Activated naive CD8-positive, alpha-beta T cell treated with anti-CD3 and anti-CD28 coated beads, Interleukin-2, amount 10 ng/mL, durations not matched to agents 7 days and 5 days (primary cell): ENCODE measurements at places on chromosomes 3 and 15.

DNA sequence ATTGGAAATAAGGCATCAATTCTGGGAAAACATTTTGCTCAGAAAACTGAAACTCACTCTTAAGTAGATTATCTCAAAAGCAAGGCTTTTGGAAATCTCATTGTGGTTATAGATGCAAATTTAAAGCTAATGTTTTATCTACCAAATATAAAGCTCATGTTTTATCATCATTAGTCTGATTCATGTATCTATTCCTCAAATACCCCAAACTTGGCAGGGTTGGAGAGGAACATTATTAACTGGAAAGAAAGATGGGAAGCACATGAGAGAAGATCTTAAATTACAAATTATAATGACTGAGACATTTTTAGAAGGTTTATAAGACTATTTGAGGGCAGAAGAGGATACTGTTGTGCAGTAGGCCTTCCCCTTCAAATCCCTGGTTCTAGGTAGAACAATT lies 137.3 kb upstream of the TGFBR2 start:
- peaks cover 10% of the 10 kb centered on the region for H3K36me3 ChIP-seq
- no peaks in the 10 kb centered on the region for H3K27me3 ChIP-seq
- peaks cover 5% of the 10 kb centered on the region for H3K4me1 ChIP-seq
- DNase-seq, result no peak
- H3K27ac ChIP-seq, result no peak overlapping the region
- no peak overlapping the region for H3K4me3 ChIP-seq

DNA sequence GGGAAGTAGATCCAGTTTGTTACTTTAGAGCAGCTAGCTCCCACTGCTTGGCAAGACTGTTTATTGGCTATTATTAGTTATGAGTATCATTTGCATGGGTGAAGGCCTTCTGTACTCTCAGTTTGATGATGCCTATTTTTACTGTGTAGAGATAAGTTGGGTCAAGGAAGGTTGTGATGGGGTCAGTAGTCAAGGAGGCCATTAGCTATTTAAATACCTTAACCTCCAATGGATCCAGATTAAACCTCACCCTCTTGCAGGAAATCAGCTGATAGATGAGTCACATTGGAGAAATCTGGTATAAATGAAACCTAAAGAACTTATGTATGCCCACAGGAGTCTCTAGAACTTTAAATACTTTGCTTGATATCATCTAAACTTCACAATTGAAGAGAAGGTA lies 45.0 kb downstream of the THBS1 start:
- peak overlapping the region; percentile 99 for H3K27ac ChIP-seq
- DNase-seq, result no peak
- no peaks in the 10 kb centered on the region for H3K27me3 ChIP-seq
- peak overlapping the region; percentile 5 for H3K4me3 ChIP-seq

- peaks cover 7% of the 10 kb centered on the region for H3K4me1 ChIP-seq
- no peaks in the 10 kb centered on the region for H3K27me3 ChIP-seq
- peaks cover 1% of the 10 kb centered on the region for H3K36me3 ChIP-seq
Observed at GRCh38 chr3:52361898-52362297, 45.8 kb downstream of the DNAH1 start.

DNA sequence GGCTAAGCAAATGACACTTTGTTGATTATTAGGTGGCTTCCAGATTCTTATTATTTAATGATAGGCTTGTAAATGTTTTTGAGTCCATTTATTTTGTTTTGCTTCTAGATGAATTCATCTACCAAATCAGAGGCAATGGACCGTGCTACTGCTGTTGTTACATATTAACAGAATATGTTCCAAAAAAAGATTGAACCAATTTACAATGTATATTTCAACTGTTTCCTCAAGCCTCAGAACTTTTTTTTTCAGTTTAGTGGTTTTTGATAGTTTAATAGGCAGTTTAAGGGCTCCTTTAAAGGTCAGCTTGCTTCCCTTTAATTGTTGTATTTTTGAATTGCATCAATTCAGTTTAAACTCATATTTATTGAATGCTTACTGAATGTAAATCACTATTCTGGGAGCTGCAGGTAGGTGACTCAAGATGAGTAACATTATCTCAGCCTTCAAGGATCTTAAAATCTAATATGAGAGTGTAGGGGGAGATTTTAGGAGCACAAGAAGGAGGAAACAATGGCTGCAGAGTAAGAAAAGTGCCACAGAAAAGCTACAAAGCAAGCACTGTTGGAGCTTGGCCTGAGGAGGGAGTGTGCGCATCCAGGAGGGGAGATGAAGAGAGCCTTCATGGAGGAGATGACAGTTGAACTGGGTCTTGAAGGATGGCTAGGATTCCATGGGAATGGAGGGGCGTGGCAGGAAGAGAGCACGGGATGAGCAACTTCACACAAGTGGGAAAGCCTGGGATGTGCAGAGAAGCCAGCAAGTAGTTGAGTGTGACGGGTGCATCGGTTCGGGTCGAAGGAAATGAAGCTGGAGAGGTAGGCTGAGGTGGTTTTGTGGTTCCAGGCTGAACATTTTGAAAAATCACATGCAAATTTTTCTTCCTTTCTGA lies 14.7 kb downstream of the MAP2K1 start:
- H3K27ac ChIP-seq, result peak overlapping the region; percentile 85
- peaks cover 56% of the 10 kb centered on the region for H3K4me1 ChIP-seq
- H3K27me3 ChIP-seq, result no peaks in the 10 kb centered on the region
- peak; percentile 53 for DNase-seq

GRCh38 chr15:68352401-68353062 lies 75.0 kb downstream of the FEM1B start:
- peak overlapping the region; percentile 26 for H3K4me3 ChIP-seq
- no peak for DNase-seq
- H3K36me3 ChIP-seq, result peaks cover 5% of the 10 kb centered on the region
- peaks cover 4% of the 10 kb centered on the region for H3K27me3 ChIP-seq
- H3K27ac ChIP-seq, result peak overlapping the region; percentile 84

GRCh38 chr3:77449459-77450350 lies 409.8 kb downstream of the ROBO2 start:
- no peaks in the 10 kb centered on the region for H3K4me1 ChIP-seq
- no peak overlapping the region for H3K4me3 ChIP-seq
- no peaks in the 10 kb centered on the region for H3K27me3 ChIP-seq
- DNase-seq, result no peak

DNA sequence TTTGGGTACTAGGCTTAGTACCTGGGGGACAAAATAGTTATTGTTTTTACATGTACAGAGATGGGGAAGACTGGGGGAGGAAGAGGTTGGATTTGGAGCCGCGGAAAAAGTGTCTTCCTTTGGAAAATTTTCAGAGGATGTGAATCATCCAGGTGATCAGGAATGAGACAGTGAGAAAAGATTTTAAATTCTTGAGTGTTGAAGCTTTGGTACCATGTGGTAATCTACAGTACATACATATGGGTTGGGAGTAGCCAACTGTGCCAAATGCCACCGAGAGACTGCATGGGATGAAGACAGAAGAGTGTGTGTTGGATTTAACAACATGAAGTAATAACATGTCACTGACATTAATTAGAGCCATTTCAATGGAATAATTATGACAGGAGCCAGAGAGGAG lies 1238.2 kb downstream of the ROBO1 start:
- H3K27me3 ChIP-seq, result no peaks in the 10 kb centered on the region
- no peaks in the 10 kb centered on the region for H3K4me1 ChIP-seq
- DNase-seq, result no peak
- H3K4me3 ChIP-seq, result no peak overlapping the region
